Upper lobe of right lung (tissue), 1 donor: ENCODE measurements at places on chromosomes 11 and 22. TPM values are rescaled to one million over a fixed set of nuclear protein-coding genes. Genes with fewer than 3 reads are reported as not detected.

- H3K36me3 ChIP-seq: no peaks in the 10 kb centered on the region
- no peaks in the 10 kb centered on the region for H3K27me3 ChIP-seq
- no peak overlapping the region for H3K27ac ChIP-seq
- H3K4me1 ChIP-seq: no peaks in the 10 kb centered on the region
These were observed 237.9 kb downstream of the LUZP2 start for GRCh38 chr11:24734742-24735237.

DNA sequence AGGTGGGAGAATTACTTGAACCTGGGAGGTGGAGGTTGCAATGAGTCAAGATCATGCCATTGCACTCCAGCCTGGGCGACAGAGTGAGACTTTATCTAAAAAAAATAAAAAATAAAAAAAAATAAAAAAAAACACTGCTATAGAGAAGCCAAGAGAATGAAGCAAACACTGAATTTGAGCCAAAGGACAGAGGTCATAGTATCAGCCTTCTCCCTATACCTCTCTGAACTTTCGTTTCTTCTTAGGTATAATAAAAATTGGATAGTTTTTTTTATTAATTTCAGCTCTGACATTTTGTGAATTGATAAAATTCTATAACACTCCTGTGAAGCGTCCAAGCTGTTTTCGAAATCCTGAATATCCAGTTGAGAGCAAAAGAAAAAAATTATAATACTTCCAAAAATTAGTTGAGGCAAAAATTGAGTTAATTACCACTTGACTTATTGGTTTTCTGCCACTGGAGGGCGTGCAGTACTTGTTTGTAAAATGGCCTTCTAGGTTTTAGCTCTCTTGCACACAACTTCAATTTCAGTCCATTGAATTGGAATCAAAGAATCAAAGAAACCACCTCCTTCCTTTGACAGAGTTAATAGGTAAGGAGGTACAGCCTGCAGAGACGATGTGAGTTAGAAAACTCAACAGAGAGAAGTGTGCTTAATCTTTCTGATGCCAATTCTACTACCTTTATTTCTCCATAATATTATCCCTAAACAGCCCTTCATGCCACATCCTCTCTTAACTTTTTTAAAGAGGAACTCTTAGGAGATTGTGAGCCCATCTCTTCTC lies 143.2 kb downstream of the BBOX1 start:
- H3K27ac ChIP-seq: no peak overlapping the region
- H3K27me3 ChIP-seq: peaks cover 7% of the 10 kb centered on the region
- H3K4me3 ChIP-seq: no peak overlapping the region
- H3K36me3 ChIP-seq: no peaks in the 10 kb centered on the region
- DNase-seq: no peak
- no peaks in the 10 kb centered on the region for H3K4me1 ChIP-seq

GRCh38 chr22:48712558-48713271 lies 1115.0 kb downstream of the BRD1 start:
- no peaks in the 10 kb centered on the region for H3K27me3 ChIP-seq
- no peak overlapping the region for H3K27ac ChIP-seq
- H3K4me3 ChIP-seq: no peak overlapping the region
- peak; percentile 39 for DNase-seq

- no peaks in the 10 kb centered on the region for H3K4me1 ChIP-seq
- no peaks in the 10 kb centered on the region for H3K27me3 ChIP-seq
- no peaks in the 10 kb centered on the region for H3K36me3 ChIP-seq
These were observed 35.5 kb downstream of the ALX4 start for GRCh38 chr11:44274404-44274803.

GRCh38 chr11:127057126-127057525 lies 56.6 kb upstream of the KIRREL3 start:
- no peaks in the 10 kb centered on the region for H3K4me1 ChIP-seq
- no peaks in the 10 kb centered on the region for H3K36me3 ChIP-seq
- no peaks in the 10 kb centered on the region for H3K27me3 ChIP-seq
- H3K4me3 ChIP-seq: no peak overlapping the region

DNA sequence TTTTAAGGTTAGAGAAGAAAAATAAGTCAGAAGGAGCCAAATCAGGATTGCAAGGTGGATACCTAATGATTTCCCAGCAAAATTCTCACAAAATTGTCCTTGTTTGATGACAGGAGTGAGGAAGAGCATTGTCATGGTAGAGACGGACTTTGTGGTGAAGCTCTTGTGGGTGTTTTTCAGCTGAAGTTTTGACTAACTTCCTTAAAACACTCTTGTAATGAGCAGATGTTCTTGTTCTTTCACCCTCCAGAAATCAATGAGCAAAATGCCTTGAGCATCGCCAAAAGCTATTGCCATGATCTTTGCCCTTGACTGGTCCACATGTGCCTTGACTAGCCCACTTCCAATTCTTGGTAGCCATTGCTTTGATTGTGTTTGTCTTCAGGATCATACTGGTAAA lies 20.0 kb downstream of the CALCB start:
- no peak overlapping the region for H3K27ac ChIP-seq
- H3K27me3 ChIP-seq: no peaks in the 10 kb centered on the region
- no peaks in the 10 kb centered on the region for H3K4me1 ChIP-seq
- DNase-seq: no peak
- no peaks in the 10 kb centered on the region for H3K36me3 ChIP-seq

DNA sequence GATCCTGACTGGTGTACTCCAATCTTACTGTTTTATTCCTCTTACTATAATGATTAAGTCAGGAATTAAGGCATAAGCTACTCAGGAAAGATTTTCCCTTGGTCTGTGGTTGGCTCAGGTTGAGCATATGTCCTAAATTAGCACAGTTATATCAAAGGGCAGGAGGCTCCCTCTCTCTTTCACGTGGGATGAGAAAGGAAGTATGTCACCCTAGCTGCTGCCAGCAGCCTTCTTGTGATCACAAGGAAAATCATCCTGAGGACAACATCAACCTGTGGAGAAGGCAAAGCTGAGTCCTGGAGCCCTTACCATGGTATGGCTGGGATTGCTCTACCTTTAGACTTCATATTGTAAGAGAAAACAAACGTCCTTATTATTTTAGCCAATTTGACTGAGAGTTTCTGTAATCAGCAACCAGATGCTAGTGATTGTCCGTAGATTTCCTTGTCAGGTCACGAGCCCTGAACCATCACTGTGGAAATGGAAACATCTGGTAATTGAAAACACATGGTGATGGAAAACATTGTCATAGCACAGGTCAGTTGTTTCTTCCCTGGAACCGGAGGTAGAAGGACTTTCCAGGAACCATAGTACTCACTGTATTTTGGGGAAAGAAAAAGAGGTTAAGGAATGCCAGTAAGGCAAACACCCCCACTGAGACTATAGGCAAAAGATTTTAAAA lies 40.6 kb upstream of the DEUP1 start:
- no peaks in the 10 kb centered on the region for H3K36me3 ChIP-seq
- no peaks in the 10 kb centered on the region for H3K27me3 ChIP-seq
- no peaks in the 10 kb centered on the region for H3K4me1 ChIP-seq
- no peak overlapping the region for H3K27ac ChIP-seq
- DNase-seq: no peak
- no peak overlapping the region for H3K4me3 ChIP-seq

- H3K36me3 ChIP-seq: no peaks in the 10 kb centered on the region
- no peak overlapping the region for H3K4me3 ChIP-seq
- DNase-seq: no peak
- H3K4me1 ChIP-seq: no peaks in the 10 kb centered on the region
- H3K27me3 ChIP-seq: no peaks in the 10 kb centered on the region
These were observed 19.1 kb upstream of the OOSP1 start for GRCh38 chr11:59918987-59919589.

The PNPLA5 gene
- total RNA-seq: not detected

DNA sequence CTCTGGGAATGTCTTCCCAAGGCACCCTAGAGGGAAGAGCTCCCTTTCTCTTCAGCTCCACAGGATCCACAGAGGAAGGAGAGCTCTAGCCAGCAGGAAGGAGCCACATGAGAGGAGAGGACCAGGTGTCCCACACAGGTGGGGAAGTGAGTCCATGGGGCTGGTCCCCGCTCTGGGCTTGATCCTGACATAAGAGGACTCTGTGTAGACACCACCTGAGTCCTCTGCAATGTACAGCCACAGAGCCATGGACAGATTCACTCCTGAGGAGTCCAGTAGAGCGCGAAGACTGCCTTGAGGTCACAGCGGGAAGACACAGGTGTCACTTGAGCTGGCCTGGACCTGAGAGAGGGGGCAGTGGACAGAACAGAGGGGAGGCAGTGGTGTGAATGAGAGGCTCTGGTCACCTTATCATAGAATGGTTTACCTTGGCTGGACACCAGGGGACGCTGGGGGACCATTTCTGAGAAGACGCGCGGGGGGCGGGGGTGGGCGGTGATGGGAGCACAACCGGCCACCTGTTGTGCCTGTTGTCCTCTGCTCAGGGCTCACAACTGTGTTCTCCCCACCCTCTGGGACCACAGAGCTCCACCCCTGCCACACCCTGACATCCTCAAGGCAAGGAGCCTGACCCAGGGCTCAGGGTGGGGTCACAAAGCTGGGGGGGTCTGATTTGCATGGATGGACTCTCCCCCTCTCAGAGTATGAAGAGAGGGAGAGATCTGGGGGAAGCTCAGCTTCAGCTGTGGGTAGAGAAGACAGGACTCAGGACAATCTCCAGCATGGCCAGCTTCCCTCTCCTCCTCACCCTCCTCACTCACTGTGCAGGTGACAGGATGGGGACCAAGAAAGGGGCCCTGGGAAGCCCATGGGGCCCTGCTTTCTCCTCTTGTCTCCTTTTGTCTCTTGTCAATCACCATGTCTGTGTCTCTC lies 128.2 kb downstream of the ZNF280B start:
- no peaks in the 10 kb centered on the region for H3K4me1 ChIP-seq
- no peak overlapping the region for H3K27ac ChIP-seq
- DNase-seq: no peak
- H3K27me3 ChIP-seq: peaks cover 11% of the 10 kb centered on the region
- H3K4me3 ChIP-seq: no peak overlapping the region
- H3K36me3 ChIP-seq: no peaks in the 10 kb centered on the region

DNA sequence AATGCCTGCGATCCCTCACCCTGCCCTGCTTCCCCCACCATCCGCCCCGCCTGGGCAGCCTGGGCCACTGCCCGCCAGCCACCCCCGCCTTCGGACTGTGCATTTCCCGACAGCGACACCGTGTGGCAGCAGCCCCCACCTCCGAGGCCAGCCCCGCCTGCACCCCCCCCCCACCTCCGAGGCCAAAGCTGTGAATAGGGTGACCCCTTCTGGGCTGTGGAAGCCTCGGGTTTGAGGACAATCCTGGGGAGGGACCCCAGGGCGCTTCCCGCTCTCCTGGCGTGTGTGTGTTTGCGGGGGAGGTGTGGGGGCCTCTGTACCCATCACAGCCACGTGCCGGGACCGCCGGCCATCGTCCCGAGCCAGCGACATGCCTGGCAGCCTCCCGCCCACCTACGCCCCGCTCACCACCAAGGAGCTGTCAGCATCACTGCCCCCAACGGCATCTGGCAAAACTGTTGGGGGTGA lies 33.8 kb upstream of the PPARA start:
- no peaks in the 10 kb centered on the region for H3K27me3 ChIP-seq
- peaks cover 20% of the 10 kb centered on the region for H3K4me1 ChIP-seq
- H3K4me3 ChIP-seq: no peak overlapping the region
- H3K36me3 ChIP-seq: peaks cover 20% of the 10 kb centered on the region
- H3K27ac ChIP-seq: peak overlapping the region; percentile 66

GRCh38 chr11:12174477-12175143 lies 64.2 kb downstream of the MICAL2 start:
- no peaks in the 10 kb centered on the region for H3K27me3 ChIP-seq
- no peaks in the 10 kb centered on the region for H3K36me3 ChIP-seq
- no peak overlapping the region for H3K27ac ChIP-seq
- H3K4me3 ChIP-seq: no peak overlapping the region
- H3K4me1 ChIP-seq: peaks cover 18% of the 10 kb centered on the region

The HTR3A gene
- not detected for total RNA-seq

The LMO2 gene
- total RNA-seq: 65.1 TPM

The LRRC55 gene
- not detected for total RNA-seq

The OR8U1 gene
- not detected for total RNA-seq

DNA sequence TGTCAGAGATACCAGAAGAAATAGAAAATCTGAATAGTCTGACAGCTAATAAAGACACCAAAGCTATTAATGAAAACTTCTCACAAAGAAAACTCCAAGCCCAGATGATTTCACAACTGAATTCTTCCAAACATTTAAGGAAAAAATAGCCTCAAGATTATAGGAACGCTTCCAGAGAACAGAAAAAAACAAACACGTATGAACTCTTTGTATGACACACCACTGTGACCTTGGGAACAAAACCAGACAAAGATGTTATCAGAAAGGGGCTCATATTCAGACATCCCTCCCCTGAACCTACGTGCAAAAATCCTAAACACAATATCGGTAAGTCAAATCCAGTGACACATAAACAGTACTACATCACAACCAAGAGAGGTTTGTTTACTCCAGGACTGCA lies 23.5 kb downstream of the CERK start:
- H3K36me3 ChIP-seq: peaks cover 72% of the 10 kb centered on the region
- H3K27ac ChIP-seq: no peak overlapping the region
- H3K4me3 ChIP-seq: no peak overlapping the region
- no peak for DNase-seq

DNA sequence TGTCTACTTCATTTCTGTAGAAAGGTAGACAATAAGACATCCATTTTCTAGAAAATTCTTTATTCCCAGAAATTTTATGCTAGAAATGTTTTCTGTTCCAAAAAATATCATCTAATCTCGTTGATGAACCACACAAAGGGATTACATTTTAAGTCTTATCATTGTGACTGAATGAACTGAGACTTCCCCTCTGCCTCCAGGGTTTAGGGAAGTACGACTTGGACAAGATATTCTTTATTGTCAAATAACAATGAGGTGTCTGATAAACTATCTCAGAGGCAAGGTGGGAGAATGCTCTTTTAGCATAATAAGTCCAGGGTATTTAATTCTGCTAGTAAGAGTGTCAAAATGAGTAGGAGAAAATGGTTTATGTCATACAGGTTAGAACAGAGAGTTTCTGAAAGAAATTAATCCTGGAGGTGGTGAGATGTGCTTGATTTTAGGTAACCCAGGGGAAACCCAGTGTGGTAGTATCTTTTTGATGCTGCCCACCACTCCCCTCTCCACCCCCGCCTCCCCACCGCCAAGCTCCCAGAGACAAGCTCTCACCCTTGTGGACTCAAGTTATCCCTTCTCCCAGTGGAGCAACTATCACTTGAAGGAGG lies 100.6 kb downstream of the CD44 start:
- no peak overlapping the region for H3K4me3 ChIP-seq
- no peak overlapping the region for H3K27ac ChIP-seq
- no peaks in the 10 kb centered on the region for H3K27me3 ChIP-seq

The DBX1 gene
- not detected for total RNA-seq

GRCh38 chr11:11657218-11657955 lies 35.6 kb upstream of the GALNT18 start:
- no peak for DNase-seq
- H3K4me1 ChIP-seq: peaks cover 4% of the 10 kb centered on the region
- H3K4me3 ChIP-seq: no peak overlapping the region
- no peaks in the 10 kb centered on the region for H3K36me3 ChIP-seq

- no peak overlapping the region for H3K4me3 ChIP-seq
- no peak for DNase-seq
- no peaks in the 10 kb centered on the region for H3K4me1 ChIP-seq
- H3K27ac ChIP-seq: no peak overlapping the region
- H3K36me3 ChIP-seq: no peaks in the 10 kb centered on the region
These were observed 137.1 kb upstream of the CTSC start for GRCh38 chr11:88474655-88475054.
